Tibial nerve (tissue), 4 donors: ENCODE measurements at places on chromosomes 6 and 20. TPM values are rescaled to one million over a fixed set of nuclear protein-coding genes. Genes with fewer than 3 reads are reported as not detected.

The GPLD1 gene
- total RNA-seq: 3.6 TPM

The STMND1 gene
- not detected for total RNA-seq

The HLA-G gene
- not detected for total RNA-seq

The LYRM2 gene
- total RNA-seq: 20.1 TPM

The SLC25A27 gene
- total RNA-seq: 57.8 TPM

The CENPW gene
- total RNA-seq: not detected

The C4B gene
- 266 TPM for total RNA-seq

The PKHD1 gene
- 0.20 TPM for total RNA-seq

- H3K36me3 ChIP-seq: no peaks in the 10 kb centered on the region
- H3K4me1 ChIP-seq: no peaks in the 10 kb centered on the region
- H3K27me3 ChIP-seq: no peaks in the 10 kb centered on the region
- H3K27ac ChIP-seq: no peak overlapping the region
- no peak overlapping the region for H3K4me3 ChIP-seq
- no peak for DNase-seq
These were observed 34.6 kb downstream of the SOX4 start for GRCh38 chr6:21628160-21628559.

- no peak overlapping the region for H3K27ac ChIP-seq
- H3K36me3 ChIP-seq: no peaks in the 10 kb centered on the region
- H3K27me3 ChIP-seq: no peaks in the 10 kb centered on the region
- H3K4me3 ChIP-seq: no peak overlapping the region
- no peaks in the 10 kb centered on the region for H3K4me1 ChIP-seq
These were observed 60.1 kb upstream of the KCNG1 start for GRCh38 chr20:51082988-51083387.

- no peaks in the 10 kb centered on the region for H3K4me1 ChIP-seq
- no peak overlapping the region for H3K4me3 ChIP-seq
- no peak overlapping the region for H3K27ac ChIP-seq
- no peaks in the 10 kb centered on the region for H3K36me3 ChIP-seq
These were observed 128.5 kb downstream of the QRSL1 start for GRCh38 chr6:106757722-106758467.

GRCh38 chr6:31441365-31442267 lies 38.2 kb downstream of the MICA start:
- DNase-seq: peak; percentile 93
- no peaks in the 10 kb centered on the region for H3K4me1 ChIP-seq

- H3K4me3 ChIP-seq: no peak overlapping the region
- H3K36me3 ChIP-seq: no peaks in the 10 kb centered on the region
- DNase-seq: no peak
- H3K27ac ChIP-seq: no peak overlapping the region
- H3K27me3 ChIP-seq: no peaks in the 10 kb centered on the region
These were observed 27.6 kb upstream of the IFNGR1 start for GRCh38 chr6:137246791-137247202.

GRCh38 chr20:18802012-18802634 lies 11.5 kb upstream of the SCP2D1 start:
- H3K36me3 ChIP-seq: no peaks in the 10 kb centered on the region
- H3K4me3 ChIP-seq: no peak overlapping the region
- H3K27me3 ChIP-seq: no peaks in the 10 kb centered on the region

- DNase-seq: no peak
- peaks cover 11% of the 10 kb centered on the region for H3K36me3 ChIP-seq
- H3K4me1 ChIP-seq: no peaks in the 10 kb centered on the region
- no peaks in the 10 kb centered on the region for H3K27me3 ChIP-seq
These were observed 13.5 kb upstream of the SNAI1 start for GRCh38 chr20:49969234-49969633.

DNA sequence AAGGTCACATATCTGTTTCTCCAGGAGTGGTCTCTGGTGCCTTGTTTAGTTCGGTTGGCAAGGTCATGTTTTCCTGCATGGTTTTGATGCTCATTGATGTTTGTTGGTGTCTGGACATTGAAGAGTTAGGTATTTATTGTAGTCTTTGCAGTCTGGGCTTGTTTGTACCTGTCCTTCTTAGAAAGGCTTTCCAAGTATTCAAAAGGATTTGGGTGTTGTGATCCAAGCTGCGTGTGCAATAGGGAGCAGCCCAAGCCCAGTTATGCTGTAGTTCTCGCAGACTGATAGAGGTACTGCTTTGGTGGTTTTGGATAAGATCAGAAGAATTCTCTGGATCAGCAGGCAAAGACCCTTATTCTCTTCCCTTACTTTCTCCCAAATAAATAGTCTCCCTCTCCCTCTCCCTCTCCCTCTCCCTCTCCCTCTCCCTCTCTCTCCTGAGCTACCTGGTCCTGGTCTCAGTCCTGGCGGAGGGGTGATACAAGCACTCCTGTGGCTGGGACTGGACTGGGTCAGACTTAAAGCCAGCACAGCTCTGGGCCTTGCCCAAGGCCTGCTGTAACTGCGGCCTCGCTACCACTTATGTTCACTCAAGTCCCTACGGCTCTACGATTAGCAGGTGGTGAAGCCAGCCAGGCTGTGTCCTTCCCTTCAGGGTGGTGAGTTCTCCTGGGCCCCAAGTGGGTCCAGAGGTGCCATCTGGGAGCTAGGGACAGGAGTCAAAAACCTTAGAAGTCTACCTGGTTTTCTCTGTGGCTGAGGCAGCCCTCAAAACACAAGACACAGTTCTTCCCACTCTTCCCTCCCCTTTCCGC lies 27.3 kb upstream of the GRM4 start:
- H3K27me3 ChIP-seq: no peaks in the 10 kb centered on the region
- H3K4me1 ChIP-seq: no peaks in the 10 kb centered on the region
- no peak for DNase-seq

- no peaks in the 10 kb centered on the region for H3K36me3 ChIP-seq
- H3K4me3 ChIP-seq: no peak overlapping the region
- H3K4me1 ChIP-seq: no peaks in the 10 kb centered on the region
- H3K27ac ChIP-seq: no peak overlapping the region
- peaks cover 28% of the 10 kb centered on the region for H3K27me3 ChIP-seq
These were observed 47.3 kb downstream of the CDH22 start for GRCh38 chr20:46260936-46261454.

DNA sequence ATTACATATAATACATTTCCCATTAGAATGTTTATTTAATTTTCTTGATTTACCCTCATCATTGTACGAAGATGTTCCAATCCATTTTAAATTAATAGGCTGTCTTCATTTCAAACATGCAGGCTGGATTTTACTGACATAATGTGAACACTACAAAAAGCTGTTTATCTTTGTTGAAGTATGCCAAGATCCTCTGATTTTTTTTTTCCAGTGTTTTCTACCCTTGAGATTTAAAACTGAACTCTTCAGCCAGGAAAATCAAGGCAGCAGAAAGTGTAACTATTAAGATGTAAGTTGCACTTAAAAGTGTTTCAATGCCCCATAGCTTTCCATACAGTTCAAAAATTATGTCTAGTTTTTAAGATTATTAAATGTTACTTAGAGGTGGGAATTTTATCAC lies 43.5 kb downstream of the PRKN start:
- DNase-seq: no peak
- no peak overlapping the region for H3K27ac ChIP-seq
- H3K4me1 ChIP-seq: no peaks in the 10 kb centered on the region
- H3K27me3 ChIP-seq: no peaks in the 10 kb centered on the region

GRCh38 chr6:149445095-149445466 lies 39.7 kb downstream of the ZC3H12D start:
- H3K27ac ChIP-seq: no peak overlapping the region
- H3K36me3 ChIP-seq: no peaks in the 10 kb centered on the region
- H3K27me3 ChIP-seq: no peaks in the 10 kb centered on the region
- no peak for DNase-seq
- H3K4me1 ChIP-seq: no peaks in the 10 kb centered on the region

- H3K4me3 ChIP-seq: no peak overlapping the region
- no peaks in the 10 kb centered on the region for H3K4me1 ChIP-seq
- no peak for DNase-seq
- H3K36me3 ChIP-seq: no peaks in the 10 kb centered on the region
- no peaks in the 10 kb centered on the region for H3K27me3 ChIP-seq
These were observed 67.7 kb downstream of the KIF6 start for GRCh38 chr6:39657355-39658135.

DNA sequence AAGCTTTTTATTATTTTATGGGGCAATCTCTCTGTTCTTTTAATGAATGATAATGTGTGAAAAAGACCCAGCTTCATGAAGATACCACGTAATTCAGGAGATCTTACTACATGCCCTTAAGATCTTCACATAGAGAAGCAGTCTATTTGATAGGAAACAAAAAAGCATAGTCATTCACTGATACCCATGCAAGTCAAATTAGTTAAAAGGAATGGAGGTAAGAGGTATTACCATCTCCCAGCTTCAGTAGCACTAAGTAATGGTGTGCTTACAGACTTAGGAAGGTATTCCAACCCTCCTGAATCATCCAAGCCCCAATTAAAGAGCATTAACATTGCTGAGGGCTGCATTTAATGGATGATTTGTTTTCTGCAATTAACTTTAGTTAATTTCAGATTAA lies 364.7 kb downstream of the SYNE1 start:
- no peaks in the 10 kb centered on the region for H3K27me3 ChIP-seq
- H3K36me3 ChIP-seq: no peaks in the 10 kb centered on the region
- no peak overlapping the region for H3K4me3 ChIP-seq
- DNase-seq: no peak
- H3K4me1 ChIP-seq: peaks cover 55% of the 10 kb centered on the region

DNA sequence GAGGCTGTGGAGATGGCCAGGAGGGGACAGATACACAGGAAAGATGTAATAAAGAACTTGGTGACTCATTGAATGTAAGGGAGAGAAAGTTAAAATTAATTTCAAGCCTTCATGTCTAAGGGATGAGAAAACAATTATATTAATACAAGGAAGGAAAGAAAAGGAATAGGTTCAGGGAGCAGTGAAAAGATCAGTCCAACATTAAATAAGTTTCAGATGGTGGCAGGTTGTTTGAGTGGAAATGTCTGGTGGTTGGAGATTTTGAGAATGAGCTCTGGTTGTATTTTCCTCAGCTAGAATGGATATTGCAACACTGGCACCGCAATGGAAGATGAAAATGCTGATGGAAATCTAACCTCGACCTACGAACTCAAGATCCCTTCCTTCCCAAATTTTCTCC lies 304.3 kb downstream of the COL12A1 start:
- no peak for DNase-seq
- H3K4me1 ChIP-seq: no peaks in the 10 kb centered on the region
- no peak overlapping the region for H3K27ac ChIP-seq
- no peaks in the 10 kb centered on the region for H3K27me3 ChIP-seq
- no peak overlapping the region for H3K4me3 ChIP-seq

DNA sequence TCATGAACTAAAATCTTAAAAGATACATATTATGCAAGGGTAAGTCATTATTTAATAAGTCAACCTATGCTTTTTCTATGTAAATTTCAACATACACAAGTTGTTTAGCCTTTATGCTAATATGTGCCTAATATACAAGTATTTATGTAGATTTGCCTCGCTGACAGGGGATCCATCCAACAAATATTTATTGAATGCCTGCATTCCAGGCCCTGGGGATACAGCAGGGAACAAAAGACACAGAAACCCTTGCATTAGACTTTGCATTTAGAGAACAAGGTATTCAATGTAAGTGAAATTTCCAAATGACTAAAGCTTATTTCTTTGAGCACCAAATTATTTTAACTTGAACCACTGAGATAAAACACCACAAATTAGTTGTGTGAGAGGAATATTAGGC lies 19.1 kb downstream of the SERINC1 start:
- H3K4me1 ChIP-seq: no peaks in the 10 kb centered on the region
- H3K4me3 ChIP-seq: no peak overlapping the region
- H3K27ac ChIP-seq: no peak overlapping the region
- DNase-seq: no peak
- no peaks in the 10 kb centered on the region for H3K27me3 ChIP-seq
- peaks cover 89% of the 10 kb centered on the region for H3K36me3 ChIP-seq

- H3K36me3 ChIP-seq: no peaks in the 10 kb centered on the region
- no peak overlapping the region for H3K27ac ChIP-seq
- DNase-seq: no peak
- H3K4me3 ChIP-seq: no peak overlapping the region
These were observed 201.5 kb upstream of the ECI2 start for GRCh38 chr6:4336778-4337442.

DNA sequence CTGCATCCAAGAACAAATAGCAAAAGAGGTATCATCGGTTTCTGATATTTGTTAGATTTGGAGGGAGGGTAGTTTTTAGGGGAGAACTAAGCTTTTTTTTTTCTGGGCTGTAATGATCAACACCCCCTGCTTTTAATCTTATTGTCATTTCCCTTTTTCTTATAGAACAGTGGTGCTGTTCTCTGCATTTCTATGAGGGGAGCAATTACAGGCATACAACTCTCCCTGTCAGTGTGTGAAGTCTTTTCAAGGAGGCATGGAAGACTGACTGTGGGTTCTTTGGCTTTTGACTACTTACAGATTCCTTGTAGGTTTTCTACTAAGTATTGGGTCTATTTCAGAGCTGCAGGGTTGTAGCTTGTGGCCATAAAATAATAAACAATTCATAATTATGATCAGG lies 632.3 kb downstream of the TFAP2B start:
- no peaks in the 10 kb centered on the region for H3K36me3 ChIP-seq
- DNase-seq: no peak
- no peaks in the 10 kb centered on the region for H3K4me1 ChIP-seq

DNA sequence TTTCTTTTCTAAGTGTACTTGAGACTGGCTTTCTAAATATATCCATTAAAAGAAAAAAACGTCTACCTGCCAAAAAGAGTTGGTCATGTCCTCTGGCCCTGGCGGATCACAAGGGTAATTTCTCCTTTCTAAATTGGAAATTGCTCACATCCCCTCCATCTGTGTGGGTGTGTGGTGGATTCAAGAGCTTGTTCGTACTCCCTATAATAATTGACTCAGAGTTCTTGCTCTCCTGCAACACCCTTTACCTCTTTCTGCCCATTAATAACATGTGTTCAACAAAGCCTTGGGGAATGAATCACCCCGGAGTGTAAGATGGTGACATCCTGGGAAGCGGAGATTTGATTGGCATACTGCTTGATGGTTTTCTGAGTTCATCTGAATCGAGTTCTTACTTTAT lies 263.8 kb downstream of the ALDH8A1 start:
- H3K27ac ChIP-seq: no peak overlapping the region
- H3K4me3 ChIP-seq: no peak overlapping the region
- H3K36me3 ChIP-seq: no peaks in the 10 kb centered on the region
- no peak for DNase-seq

DNA sequence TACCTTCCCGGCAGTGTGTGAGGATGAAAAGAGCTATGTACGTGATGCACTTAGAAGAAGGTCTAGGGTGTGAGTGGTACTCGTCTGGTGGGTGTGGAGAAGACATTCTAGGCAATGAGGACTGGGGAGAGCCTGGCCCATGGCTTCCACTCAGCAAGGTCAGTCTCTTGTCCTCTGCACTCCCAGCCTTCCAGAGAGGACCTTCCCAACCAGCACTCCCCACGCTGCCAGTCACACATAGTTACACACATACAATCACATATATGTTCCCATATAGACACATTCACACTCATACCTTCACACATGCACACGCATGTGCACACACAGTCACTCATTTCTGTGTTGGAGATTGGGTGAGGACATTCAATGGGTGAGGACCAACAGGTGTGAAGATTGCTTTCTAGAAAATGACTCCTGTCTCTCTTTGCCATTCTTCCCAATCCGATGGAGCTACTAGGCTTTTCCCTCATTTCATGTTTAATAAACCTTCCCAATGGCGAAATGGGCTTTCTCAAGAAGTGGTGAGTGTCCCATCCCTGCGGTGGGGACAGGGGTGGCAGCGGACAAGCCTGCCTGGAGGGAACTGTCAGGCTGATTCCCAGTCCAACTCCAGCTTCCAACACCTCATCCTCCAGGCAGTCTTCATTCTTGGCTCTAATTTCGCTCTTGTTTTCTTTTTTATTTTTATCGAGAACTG lies 30.4 kb downstream of the SRSF3 start:
- no peaks in the 10 kb centered on the region for H3K36me3 ChIP-seq
- H3K27ac ChIP-seq: no peak overlapping the region
- no peak overlapping the region for H3K4me3 ChIP-seq
- H3K4me1 ChIP-seq: no peaks in the 10 kb centered on the region
- no peak for DNase-seq
